ENCODE measurements at places on chromosomes 7 and 10.

DNA sequence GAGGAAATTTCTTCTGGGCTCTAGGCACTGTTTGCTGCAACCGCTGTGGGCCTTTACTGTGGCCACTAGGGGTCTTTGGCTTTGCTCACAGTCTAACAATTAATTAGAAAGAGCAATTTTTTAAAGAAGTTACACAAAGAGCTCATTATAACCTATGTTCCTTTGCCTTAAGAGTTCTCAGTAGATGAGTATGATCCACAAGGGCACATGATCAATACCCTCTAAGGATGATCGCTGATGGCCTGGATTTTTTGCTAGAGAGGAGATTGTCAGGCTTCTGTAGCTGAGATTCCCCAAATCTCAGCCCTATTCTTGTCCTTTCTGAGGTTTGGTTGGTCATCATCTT is 80.8 kb upstream of the RHOBTB1 start:
- no peak for DNase-seq

DNA sequence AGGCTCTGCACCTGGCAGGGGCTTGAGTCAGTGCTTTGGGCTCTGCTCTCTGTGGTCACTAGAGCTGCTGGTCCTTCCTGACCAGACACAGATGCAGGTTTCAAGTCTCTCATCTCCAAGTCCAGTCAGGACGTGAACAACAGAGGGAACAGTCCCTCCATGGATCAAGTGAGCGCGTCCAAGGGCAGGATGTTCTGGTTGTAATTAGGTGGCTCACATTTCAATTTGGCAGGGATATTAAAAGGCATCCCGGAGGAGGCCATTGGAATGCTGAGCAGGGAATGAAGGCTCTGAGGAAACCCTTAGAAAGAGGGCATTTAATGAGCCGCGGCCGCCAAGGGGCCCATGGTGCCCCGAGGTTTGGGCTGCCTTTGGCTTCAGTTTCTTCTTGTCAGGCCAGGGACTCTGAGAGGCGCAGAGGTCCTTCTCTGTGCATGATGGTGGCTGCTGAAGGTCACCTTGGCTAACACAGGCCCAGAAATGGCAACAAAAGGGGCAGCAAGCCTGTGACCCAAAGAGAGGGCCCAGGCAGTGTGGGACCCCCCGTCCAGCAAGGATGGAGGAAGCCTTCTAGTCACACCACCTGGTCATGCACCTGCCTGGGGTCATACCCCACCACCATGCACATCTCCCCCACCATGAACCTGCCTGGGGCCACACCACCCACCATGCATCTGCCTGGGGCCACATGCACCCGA is 30.7 kb upstream of the INPP5A start:
- no peak for DNase-seq

- DNase-seq, result no peak
Observed at GRCh38 chr10:36670621-36671402, 454.6 kb upstream of the ANKRD30A start.

DNA sequence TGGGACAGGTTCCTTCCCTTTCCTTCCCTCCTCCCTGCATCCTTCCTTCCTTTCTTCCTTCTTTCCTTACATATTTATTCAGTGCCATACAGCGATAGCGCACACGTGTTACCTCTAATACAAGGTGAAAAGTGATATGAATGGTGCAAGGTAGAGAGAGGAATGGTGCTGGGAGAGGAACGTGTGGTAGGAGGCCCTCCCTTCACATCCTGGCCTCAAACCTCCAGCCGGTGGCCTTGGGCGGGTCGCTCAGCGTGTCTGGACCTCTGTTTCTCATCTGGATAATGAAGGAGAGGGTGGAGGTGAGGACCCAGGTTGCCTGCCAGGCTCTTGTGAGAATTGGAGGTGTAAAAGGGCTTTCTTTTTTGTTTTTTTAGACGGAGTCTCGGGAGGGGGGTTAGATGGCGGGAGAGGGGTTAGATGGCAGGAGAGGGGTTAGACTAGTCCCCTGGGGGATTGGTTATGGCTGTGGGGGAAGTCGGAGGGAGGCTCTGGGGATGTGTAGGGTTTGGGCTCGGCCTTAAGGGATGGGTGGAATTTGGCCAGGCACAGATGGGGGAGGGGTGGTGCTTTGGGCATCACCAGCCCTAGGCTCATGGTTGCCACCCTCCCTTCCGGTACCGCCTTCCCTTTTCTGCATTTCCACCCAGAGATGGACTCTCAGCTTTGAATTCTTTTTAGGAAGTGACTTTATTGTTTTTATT is 14.9 kb downstream of the CHST3 start:
- DNase-seq, result no peak

DNA sequence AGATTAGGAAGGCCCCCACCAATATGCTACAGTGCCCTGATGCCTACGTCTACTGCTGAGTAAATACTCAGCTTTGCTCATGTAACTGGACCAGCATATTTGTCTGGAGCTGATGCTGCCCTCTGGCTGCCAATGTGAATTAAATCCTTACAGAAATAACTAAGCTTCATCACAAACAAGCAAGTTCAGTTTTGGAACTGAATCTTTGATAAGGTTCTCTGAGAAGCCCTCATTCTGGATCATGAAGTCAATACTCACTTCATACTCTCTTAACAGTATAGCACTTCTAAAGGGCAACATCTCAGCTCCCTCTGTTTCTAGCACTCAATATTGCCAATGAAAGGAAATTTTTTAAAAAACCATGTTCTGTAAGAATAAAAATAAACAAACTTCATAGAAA is 246.7 kb downstream of the ETV1 start:
- DNase-seq, result no peak

DNA sequence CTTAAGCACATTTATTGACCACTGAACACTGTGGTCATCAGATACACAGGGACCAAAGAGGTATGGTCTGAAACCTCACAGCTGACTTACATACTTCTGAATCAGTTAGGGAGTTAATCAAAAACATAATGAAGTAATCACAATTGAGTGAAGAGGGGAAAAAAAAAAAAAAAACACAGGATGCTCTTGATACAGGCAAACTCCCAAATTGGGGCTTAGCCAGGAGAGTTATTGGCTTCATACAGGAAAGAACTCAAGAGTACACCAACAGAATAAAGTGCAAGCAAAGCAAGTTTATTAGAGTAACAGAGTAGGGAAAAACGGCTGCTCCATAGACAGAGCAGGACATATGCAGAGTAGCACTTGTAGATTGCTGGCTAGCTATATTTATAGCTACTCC is 917.0 kb downstream of the CNTNAP2 start:
- DNase-seq, result no peak

- DNase-seq, result no peak
Observed at GRCh38 chr7:21996641-21997040, 50.9 kb upstream of the CDCA7L start.

All from effector memory CD8-positive, alpha-beta T cell (primary cell).